Hair follicle dermal papilla cell (primary cell): ENCODE measurements at places on chromosomes 5 and 9. TPM values are rescaled to one million over a fixed set of nuclear protein-coding genes. Genes with fewer than 3 reads are reported as not detected.

Gene CD14
- total RNA-seq, result 2.8 and 6.3 TPM in 2 replicates

Gene ARL14EPL
- total RNA-seq, result 0.32 TPM in 1 of 2 replicates, not detected in the other

Gene SPEF2
- total RNA-seq, result 5.5 and 10.5 TPM in 2 replicates

Gene ALDH1A1
- 0.49 TPM in 1 of 2 replicates, not detected in the other for total RNA-seq

Gene SLC4A9
- not detected in 2 replicates for total RNA-seq

Gene ADAMTS13
- total RNA-seq, result 1.8 and 2.4 TPM in 2 replicates

Gene NTRK2
- total RNA-seq, result 3.1 and 3.5 TPM in 2 replicates

Gene CCIN
- 0.81 and 0.97 TPM in 2 replicates for total RNA-seq

Gene GRM6
- under 0.01 TPM in 1 of 2 replicates, not detected in the other for total RNA-seq

Gene TLX3
- not detected in 2 replicates for total RNA-seq

Gene CCNH
- 42.4 and 46.8 TPM in 2 replicates for total RNA-seq

Gene SPINK4
- not detected in 2 replicates for total RNA-seq

Gene FSTL4
- total RNA-seq, result not detected in 2 replicates

Gene TRIP13
- 4.1 and 5.5 TPM in 2 replicates for total RNA-seq

Gene C9orf50
- 0.61 TPM in 1 of 2 replicates, not detected in the other for total RNA-seq

Gene ZNF454
- 0.85 and 3.4 TPM in 2 replicates for total RNA-seq

Gene TAF7
- 66.9 and 68.6 TPM in 2 replicates for total RNA-seq

Gene GABRA6
- not detected in 2 replicates for total RNA-seq

Gene CNTNAP3B
- under 0.01 TPM in 1 of 2 replicates, not detected in the other for total RNA-seq

Gene RGS7BP
- total RNA-seq, result under 0.01 TPM in 1 of 2 replicates, not detected in the other

Gene PCDHB11
- total RNA-seq, result 0.73 and 0.81 TPM in 2 replicates
